GM04503 (cell line): ENCODE measurements at places on chromosomes 16 and 17.

DNA sequence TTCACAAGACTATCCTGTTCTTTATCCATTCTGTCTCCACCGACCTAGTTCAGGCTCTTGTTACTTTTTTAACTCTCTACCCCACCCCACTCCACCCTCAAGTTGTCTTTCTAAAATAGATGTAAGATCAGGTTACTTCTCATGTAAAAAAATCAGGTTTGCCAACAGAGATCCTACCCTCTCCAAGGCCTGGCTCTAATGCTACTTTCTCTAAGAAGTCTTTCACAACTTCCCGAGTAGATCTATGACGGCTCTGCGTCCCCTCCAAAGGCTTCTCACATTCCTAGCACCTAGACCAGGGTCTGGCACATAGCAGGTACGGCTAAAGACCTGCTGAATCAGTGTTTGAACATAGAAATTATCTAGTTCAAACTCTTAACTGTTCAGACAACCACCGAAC is 14.1 kb upstream of the ITGAE start:
- no peak for DNase-seq

DNA sequence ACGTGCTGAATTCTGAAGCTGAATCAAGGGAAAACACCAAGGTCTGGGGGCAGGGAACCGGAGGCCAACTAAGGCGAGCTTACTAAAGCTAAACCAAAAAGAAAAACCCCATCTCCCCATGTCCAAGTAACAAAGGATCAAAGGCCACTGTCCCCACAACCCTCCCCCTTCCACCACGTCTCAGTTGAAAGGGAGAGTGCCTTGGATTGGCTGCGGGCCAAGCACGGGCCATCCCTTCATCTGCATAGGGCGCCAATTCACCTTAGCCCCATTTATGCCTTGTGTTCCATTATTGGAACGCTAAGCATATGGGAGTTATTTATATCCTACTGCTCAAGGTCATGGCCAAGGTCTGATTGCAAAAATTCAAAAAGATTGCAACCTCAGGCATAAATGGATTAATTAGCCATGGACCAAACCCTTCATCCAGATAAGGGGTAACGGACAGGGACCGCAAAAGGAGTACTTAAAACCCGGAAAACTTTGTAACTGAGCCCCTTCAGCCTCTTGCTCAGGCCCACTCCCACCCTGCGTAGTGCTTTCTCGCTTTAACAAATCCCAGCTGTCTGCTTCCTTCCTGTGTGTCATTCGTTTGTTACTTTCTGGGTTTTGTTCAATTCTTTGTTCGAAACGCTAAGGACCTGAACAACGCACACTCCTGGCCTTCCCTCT is 740 bp upstream of the ATP6V0D1 start:
- DNase-seq = no peak

DNA sequence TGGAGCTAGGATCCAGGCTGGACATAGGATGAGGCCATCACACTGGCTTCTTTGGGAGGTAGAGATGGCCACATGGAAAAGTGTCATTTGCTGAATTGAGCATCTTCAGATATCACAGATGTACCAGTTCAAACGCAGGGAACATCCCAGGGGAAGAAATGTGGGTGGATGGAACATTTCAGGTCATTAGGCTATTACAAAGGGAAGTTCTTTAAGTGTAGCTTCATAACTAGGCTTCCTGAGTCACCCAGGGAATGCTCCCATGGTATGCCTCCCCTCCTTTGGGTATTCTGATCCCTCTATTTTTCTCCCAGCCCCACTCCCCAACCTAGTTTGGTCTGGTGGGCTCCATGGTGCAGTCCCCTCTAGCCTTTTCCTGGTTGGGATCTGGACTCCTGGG is 69.8 kb upstream of the IRX3 start:
- DNase-seq = no peak

GRCh38 chr16:2278956-2279800 is 11.3 kb upstream of the RNPS1 start:
- DNase-seq = no peak

DNA sequence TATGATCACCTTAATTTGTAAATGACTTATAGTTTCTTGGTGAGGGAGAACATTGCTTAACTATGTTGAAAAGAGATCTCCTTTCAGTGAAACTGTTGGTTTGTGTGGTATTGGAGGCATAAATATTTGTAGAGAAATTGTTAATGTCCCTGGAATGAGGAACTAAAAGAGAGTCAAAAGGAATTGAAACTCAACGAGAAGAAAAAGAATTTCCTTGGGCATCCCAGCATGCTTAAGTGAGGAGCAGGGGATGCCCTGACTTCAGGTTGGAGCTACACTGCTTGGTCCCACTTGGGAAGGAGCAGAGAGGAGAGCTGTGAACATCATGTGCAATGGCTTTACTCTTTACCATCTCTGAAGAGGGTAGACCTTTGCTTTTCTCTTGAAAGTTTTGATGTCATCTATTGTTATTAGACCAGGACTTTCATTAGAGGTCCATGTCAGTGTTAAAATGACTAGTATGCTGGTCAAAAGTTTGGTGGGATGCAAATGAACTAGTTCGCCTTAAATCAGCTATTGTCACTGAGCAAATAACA is 21.7 kb downstream of the KRT23 start:
- DNase-seq = peak; percentile 67
